Lower lobe of right lung (tissue), 2 donors: ENCODE measurements at places on chromosomes 3 and 15. TPM values are rescaled to one million over a fixed set of nuclear protein-coding genes. Genes with fewer than 3 reads are reported as not detected.
A peak's percentile ranks its signal among the peaks of the same experiment; 100 is the strongest.

- no peak for DNase-seq
- peaks cover 4% of the 10 kb centered on the region for H3K4me1 ChIP-seq
- H3K36me3 ChIP-seq = no peaks in the 10 kb centered on the region
- no peaks in the 10 kb centered on the region for H3K27me3 ChIP-seq
Observed at GRCh38 chr3:150150633-150151032, 179.9 kb upstream of the PFN2 start.

- DNase-seq = peak; percentile 80
- H3K27ac ChIP-seq = peak overlapping the region; percentile 46
- H3K4me3 ChIP-seq = peak overlapping the region; percentile 40
- no peaks in the 10 kb centered on the region for H3K36me3 ChIP-seq
- H3K4me1 ChIP-seq = peaks cover 38% of the 10 kb centered on the region
Observed at GRCh38 chr15:89017370-89018066, 70.7 kb upstream of the ABHD2 start.

GRCh38 chr3:138642226-138642926, 33.8 kb downstream of the FAIM start:
- H3K36me3 ChIP-seq = no peaks in the 10 kb centered on the region
- H3K27ac ChIP-seq = no peak overlapping the region
- no peaks in the 10 kb centered on the region for H3K4me1 ChIP-seq
- H3K4me3 ChIP-seq = no peak overlapping the region
- H3K27me3 ChIP-seq = no peaks in the 10 kb centered on the region

- H3K27ac ChIP-seq = peak overlapping the region; percentile 22
- DNase-seq = no peak
- peaks cover 16% of the 10 kb centered on the region for H3K4me1 ChIP-seq
- H3K27me3 ChIP-seq = no peaks in the 10 kb centered on the region
Observed at GRCh38 chr3:44355362-44356033, 16.9 kb downstream of the TCAIM start.

DNA sequence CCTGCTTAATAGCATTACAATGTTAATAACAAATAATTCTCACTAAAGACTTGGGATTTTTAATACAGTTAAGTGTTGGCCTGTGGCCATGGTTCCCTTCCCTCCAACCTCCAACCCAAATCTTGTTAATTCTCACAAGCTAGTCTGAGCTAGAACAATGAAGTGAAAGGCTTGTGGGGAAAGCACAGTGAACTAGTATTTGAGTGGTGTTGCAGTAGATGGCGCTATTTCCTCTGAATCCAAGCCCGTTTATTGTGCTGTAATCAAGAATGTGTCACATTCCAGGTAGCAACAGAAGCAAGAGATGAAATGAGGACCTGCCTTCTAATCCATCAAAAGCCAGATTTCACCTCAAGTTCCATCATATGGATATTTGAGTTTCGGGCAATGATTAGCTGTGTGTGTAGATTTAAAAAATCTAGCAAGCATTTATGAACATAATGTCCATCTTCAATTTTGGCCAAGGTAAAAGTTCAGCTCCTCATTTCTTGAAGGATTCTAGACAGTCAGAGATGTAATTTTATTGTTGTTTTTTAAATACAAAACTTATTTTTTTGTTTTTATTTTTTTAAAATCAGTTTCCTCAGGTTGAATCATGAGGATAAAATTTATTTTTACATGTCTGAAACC, 160.7 kb downstream of the SQOR start:
- peaks cover 5% of the 10 kb centered on the region for H3K27me3 ChIP-seq
- H3K27ac ChIP-seq = no peak overlapping the region
- H3K4me3 ChIP-seq = no peak overlapping the region
- H3K4me1 ChIP-seq = no peaks in the 10 kb centered on the region
- H3K36me3 ChIP-seq = no peaks in the 10 kb centered on the region
- DNase-seq = no peak

- H3K4me1 ChIP-seq = no peaks in the 10 kb centered on the region
- no peaks in the 10 kb centered on the region for H3K27me3 ChIP-seq
- no peak overlapping the region for H3K27ac ChIP-seq
- no peaks in the 10 kb centered on the region for H3K36me3 ChIP-seq
Observed at GRCh38 chr15:64749999-64750657, 25.3 kb downstream of the RBPMS2 start.

DNA sequence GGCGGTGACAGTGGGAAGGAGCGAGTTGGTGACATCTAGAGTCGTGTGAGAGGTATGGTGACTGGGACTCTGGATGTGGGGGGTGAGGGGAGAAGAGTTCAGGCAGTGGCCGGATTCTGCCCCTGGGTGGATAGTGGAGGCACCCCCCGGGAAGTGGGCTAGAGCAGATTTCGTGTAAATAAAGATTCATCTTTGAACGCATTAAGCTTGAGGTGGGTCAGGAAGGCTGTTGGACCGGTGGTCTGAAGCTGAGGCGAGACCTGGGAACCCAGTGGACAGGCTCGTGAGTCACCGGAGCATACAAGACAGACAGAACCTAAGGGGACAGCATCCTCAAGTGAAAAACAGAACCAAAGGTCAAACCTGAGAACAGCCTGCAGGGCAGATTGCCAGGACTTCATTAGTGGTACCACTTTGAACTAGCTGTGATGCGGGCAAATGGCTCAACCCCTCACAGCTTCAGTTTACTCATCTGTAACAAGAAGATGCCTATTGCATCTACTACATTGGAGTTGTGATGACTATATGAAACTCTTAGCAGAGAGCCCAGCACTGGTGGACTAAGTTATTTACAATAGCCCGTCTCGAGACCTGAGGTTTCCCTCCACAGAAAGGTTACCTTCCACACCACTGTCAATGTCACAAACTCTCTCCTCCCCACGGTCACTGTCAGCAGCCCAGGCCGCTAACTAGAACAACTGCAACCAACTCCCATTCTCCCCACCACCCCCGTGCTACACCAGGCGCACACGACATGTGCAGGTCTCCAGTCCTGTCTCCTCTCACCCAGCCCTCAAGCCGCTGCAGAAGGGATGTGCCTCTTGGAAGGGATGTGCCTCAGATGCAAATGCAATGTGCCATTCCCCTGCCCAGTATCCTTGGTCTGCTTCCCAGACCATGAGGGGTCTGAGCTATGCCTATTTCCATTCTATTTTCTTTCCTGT, 901 bp upstream of the CLN6 start:
- peak overlapping the region; percentile 96 for H3K4me3 ChIP-seq
- no peaks in the 10 kb centered on the region for H3K27me3 ChIP-seq
- no peaks in the 10 kb centered on the region for H3K36me3 ChIP-seq
- DNase-seq = no peak
- H3K4me1 ChIP-seq = peaks cover 19% of the 10 kb centered on the region

DNA sequence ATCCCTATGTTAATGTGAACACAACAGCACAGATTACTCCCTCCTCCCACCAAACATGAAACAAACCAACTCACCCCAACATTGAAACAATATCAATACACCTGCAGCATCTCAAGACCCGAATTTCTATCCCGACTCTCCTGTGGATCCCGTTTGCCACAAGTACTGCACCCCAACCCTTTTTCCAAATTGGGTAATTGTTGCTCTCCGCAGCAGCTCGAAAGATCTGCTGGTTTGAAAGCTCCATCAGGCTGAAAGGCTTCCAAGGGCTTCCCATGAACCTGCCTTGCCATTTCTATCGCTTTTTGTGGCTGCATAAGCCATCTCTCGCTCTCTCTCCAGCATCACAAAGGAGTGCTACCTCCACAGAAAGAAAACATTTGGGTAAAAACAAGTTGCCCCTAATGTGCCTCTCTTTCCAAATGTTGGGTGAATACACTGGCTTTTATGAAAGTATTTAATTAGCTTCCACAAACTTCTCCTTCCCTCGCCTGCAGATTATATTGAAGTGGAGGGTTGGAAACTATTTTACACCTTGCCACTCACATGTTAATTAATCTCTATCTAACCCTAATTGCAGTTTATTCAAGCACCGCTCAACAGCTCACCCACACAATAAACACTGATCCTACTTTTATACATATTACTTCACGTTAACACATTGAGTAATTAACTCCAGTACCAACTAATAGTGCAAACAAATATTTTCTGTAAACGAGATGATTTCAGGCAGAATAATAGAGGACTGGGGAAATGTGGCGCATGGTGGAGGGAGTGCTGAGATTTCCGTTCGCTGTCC, 2.5 kb upstream of the FEZF2 start:
- H3K4me3 ChIP-seq = no peak overlapping the region
- H3K27ac ChIP-seq = no peak overlapping the region
- H3K4me1 ChIP-seq = peaks cover 7% of the 10 kb centered on the region

- no peak overlapping the region for H3K27ac ChIP-seq
- peaks cover 19% of the 10 kb centered on the region for H3K36me3 ChIP-seq
- no peaks in the 10 kb centered on the region for H3K27me3 ChIP-seq
- no peak overlapping the region for H3K4me3 ChIP-seq
- H3K4me1 ChIP-seq = no peaks in the 10 kb centered on the region
- DNase-seq = no peak
Observed at GRCh38 chr3:17213102-17213501, 328.3 kb downstream of the PLCL2 start.

DNA sequence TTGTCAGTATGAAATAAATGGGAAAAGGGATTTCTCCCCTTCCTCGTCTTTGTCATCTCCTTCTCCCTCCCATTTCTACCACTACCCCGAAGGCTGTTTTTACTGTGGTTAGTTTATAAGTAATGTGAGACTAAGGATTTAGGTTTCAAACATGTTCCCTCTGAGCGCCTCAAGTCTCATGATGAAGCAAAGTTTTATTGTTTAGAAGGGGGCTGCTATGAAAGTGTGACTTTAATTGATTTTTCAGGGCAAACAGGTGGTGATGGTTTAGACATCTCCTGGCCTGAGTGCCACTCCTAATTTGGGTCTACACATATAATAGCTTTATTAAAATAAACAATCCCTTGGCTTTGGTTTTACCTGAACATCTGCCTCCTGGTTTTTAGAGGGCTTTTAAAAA, 185.5 kb downstream of the MCTP2 start:
- H3K27me3 ChIP-seq = no peaks in the 10 kb centered on the region
- H3K36me3 ChIP-seq = no peaks in the 10 kb centered on the region
- H3K4me3 ChIP-seq = no peak overlapping the region
- no peak overlapping the region for H3K27ac ChIP-seq

DNA sequence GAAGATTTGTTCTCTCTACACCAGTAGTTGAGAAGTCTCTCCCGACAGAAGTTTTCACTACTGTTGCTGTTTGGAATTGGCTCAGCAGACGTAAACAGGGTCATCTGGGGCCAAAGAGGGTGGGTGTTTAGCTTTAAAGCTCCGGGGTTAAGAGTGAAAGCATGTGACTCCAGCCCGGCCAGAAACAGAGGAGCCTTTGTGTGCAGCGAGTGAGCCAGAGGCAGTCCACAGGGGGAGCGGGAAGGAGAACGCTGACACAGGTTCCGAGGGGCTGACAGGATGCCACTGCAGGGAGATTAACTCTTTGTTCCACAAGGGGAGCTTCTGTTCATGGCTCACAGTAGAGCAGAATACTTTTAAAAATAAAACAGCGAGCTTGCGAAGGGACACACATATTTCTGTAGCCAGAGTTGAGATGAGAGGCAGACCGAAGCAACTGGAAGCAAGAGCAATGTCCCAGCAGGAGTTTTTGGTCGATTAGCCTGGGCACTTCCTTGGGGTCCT, 26.9 kb downstream of the BMF start:
- no peaks in the 10 kb centered on the region for H3K27me3 ChIP-seq
- peak overlapping the region; percentile 46 for H3K4me3 ChIP-seq
- no peaks in the 10 kb centered on the region for H3K36me3 ChIP-seq
- peaks cover 28% of the 10 kb centered on the region for H3K4me1 ChIP-seq
- DNase-seq = peak; percentile 65
- H3K27ac ChIP-seq = peak overlapping the region; percentile 79

GRCh38 chr3:42591811-42592210, 1.2 kb downstream of the SS18L2 start:
- peak overlapping the region; percentile 87 for H3K27ac ChIP-seq
- peaks cover 30% of the 10 kb centered on the region for H3K36me3 ChIP-seq
- DNase-seq = no peak

GRCh38 chr3:24981924-24982323, 446.1 kb upstream of the RARB start:
- H3K4me3 ChIP-seq = no peak overlapping the region
- H3K36me3 ChIP-seq = no peaks in the 10 kb centered on the region
- no peak overlapping the region for H3K27ac ChIP-seq
- no peaks in the 10 kb centered on the region for H3K4me1 ChIP-seq

DNA sequence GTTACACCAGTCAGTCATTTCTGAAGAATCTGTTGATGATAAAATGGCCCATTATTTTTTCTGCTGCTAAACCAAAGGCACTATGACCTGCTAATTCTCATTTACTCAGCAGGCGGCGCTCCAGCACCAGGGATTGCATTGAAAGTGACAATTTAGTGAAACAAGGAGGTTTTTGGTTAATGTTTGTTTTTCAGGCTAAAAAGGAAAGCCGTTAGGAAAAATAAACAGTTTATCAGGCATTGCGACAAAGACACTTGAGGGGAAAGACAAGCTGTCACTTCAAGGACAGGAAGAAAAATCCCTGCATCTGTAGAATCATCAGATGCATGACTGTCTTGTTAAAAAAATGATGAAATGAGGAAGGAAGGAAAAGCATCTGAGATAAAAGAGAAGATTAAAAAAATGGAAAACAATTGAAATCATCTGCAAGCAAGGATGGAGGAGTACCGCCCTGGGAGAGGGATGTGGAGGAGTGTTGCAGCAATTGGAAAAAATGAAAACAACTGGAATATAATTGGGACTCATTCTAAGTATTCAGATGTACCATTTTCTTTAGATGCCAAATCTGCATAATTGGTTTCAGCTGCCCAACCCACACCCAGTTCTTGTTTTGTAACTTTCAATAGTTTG, 54.0 kb downstream of the NR1D2 start:
- no peak overlapping the region for H3K27ac ChIP-seq
- DNase-seq = peak; percentile 60
- no peaks in the 10 kb centered on the region for H3K27me3 ChIP-seq
- no peak overlapping the region for H3K4me3 ChIP-seq
- peaks cover 1% of the 10 kb centered on the region for H3K4me1 ChIP-seq

DNA sequence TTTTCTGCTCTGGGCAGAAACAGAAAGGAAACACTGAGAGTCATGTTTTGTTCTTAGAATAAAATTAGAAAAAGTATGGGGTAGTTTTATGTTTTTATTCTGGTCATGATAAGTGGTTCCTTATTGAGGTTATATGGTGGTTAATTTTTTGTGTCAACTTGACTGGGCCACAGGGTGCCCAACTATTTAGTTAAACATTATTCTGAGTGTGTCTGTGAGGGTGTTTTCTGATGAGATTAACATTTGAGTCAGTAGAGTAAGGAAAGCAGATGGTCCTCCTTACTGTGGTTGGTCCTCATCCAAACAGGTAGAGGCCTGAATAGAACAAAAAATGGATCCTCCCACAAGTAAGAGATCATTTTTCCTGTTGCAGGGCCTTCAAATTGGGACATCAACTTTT, 98.9 kb downstream of the C3orf38 start:
- no peak overlapping the region for H3K27ac ChIP-seq
- no peaks in the 10 kb centered on the region for H3K4me1 ChIP-seq
- H3K27me3 ChIP-seq = no peaks in the 10 kb centered on the region

The LACTB gene
- 34.7 TPM for total RNA-seq

The SAMMSON gene
- total RNA-seq = not detected

The FGF12 gene
- 3.9 TPM for total RNA-seq

The CA12 gene
- total RNA-seq = 4.9 TPM

The ARPC4 gene
- 170 TPM for total RNA-seq

The ELL3 gene
- total RNA-seq = 5.1 TPM
